Right kidney (tissue), 9 donors: ENCODE measurements at places on chromosomes 6 and 20.

DNA sequence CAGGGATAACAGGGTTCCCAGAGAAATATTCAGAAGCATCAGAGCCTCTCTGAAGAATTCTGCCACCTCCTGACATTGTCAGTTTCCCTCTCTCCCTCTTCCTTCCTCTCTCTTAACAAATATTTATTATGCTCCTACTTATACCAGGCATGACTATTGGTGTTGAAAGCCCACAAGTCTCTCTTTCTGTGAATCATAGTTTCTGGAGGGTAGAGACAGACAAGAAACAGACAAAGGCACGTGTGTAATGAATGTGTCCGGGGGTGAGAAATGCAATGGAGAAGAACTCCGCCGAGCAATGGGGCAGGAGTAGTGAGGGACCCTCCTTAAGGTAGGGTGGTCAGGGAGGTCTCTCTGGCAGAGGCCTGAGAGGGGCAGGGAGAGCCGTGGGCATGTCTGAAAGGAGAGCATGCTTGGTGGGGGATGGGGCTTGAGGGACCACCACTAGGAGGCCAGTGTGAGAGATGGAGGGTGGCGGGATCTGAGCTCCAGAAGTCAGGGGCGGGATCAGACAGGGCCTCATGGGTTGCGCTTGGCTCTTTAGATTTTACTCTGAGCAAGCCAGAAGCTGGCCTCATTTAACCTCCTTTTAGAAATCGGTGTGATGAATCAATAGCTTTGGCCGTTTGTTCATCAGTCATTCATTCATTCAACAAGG lies 57.3 kb downstream of the EYA2 start:
- DNase-seq, result no peak

DNA sequence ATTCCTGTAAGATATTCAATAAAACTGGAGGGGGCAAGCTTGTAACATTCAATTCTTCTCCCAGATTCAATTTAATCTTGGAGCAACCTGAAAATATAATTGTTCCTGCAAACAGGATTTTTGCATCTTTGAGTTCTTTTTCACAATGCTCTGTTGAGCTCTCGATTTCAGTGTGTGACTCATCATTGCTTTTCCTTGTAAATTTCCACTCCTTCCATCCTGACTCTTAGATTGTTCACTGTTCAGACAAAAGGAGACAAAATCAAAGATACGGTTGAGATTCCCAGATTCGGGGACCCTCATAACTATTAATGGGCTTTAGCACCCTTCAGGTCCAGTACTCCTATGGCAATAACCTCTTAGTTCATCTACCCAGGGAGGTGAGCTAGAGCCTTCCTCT lies 571.9 kb upstream of the CHD6 start:
- no peak for DNase-seq

- no peak for DNase-seq
These were observed 66.1 kb downstream of the SYNE1 start for GRCh38 chr6:152571089-152571488.

DNA sequence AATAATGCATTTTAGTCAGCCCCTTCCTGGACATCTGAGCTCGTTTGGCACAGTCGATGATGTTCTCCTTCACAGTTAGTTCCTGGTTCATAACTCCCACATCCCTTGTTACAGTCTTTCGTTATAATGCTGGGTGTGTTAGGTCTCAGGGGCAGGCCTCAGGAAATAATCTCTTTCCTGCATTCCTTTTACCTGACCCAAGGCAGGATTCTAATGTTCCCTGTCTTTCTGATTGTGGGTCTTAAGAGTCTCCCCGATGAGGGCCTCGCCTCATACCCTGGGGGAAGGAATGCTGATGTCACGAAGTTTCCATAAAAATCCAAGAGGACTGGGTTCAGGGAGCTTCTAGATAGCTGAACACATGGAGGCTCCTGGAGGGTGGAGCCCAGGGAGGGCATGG lies 104.0 kb upstream of the CARMIL1 start:
- DNase-seq, result no peak

GRCh38 chr20:49480236-49480635 lies 2.2 kb downstream of the KCNB1 start:
- DNase-seq, result no peak

DNA sequence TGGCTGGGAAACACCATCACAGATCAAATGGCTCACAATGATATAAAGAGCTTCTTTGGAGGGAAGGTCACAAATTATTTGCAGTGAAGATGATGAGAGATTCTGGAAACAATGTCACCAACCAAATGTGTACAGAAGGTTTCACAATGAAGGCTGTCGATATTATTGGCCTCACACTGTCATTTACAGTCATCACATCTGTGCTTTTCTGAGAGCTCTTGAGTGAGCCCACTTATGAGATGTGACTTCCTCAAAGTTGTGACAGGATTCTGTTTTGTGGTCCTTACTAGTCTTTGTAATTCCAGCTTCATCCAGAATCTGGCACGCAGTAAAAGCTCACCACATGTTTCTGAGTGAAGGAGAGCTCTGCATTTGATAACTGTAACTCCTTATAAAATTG lies 133.6 kb downstream of the LMBRD1 start:
- DNase-seq, result no peak

- DNase-seq, result no peak
These were observed 32.5 kb upstream of the MEI4 start for GRCh38 chr6:77620278-77620882.

- no peak for DNase-seq
These were observed 36.3 kb downstream of the RNF146 start for GRCh38 chr6:127302728-127303660.

DNA sequence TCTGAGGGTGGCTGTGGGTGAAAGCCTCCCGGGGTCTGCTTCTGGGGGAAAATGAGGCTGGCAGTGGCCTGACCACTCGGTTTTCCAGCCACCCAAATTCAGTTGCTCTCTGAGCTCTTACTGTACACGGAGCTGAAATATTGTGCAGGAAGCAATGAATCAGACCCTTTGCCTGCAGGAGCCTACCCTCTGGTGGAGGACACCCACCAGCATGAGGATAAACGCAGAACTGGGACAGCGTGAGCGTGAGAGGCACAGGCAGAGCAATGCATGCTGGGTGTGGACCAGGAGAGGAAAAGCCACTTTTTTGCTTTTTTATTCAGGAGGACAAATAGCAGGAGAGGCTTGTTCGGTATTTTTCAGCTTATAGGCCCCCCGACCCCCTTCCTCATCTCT lies 298.0 kb downstream of the QKI start:
- no peak for DNase-seq

GRCh38 chr6:91994787-91995186 lies 1407.9 kb upstream of the MAP3K7 start:
- DNase-seq, result no peak

DNA sequence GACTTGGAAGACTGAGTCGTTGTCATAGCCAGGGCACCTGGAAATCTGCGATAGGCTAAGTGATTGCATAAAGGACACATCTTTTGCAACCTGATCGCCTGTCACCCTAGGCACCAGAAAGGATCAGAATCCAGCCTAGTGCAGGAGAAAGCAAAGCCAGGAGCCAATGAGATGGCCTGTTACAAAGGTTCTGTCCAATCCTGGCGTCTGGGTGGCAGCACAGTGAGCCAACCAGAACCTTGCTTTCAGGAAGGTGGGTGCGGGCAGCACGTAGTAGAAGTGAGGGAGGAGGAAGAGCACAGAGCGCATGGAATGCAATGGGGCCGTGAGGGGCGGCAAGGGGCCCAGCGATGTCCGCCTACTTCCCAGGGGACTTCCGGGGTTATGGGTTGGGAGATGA lies 120.4 kb upstream of the GGTLC1 start:
- DNase-seq, result no peak

DNA sequence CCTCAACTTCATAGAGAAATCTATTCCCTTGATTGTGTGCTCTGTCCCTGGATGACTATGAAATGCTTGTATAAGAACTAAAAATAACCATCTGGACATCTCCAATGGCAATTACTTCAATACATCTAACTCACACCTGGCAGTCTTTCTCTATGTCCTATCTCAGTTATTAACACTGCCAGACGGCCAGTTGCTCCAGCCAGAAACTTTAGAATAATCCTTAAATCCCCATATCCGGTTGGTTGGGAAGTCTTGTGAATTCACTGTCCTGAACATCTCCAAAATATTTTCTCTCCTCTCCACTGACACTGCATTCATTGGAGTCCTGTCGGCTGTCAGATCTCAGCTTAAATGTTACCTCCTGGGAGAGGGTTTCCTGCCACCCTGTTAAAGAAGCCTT lies 12.2 kb upstream of the LAMA2 start:
- DNase-seq, result no peak

- DNase-seq, result no peak
These were observed 40.6 kb upstream of the SLCO4A1 start for GRCh38 chr20:62601714-62602113.

DNA sequence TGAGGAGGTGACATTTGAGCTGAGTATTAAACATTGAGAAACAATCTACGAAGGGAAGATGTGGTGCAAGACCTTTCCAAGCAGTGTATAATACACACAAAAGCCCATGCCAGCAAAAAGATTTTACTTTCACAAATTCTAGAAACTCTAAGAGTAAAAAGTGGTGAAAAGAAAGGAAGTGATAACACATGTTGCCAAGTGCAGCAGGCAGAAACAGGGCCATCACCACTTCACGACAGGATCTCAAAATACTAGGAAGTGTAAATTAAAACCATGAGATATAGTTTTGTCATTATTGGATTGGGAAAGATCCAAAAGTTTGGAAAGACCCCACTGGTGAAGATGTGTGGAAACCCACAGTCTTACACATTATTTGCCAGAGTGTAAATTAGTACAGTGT lies 1.7 kb upstream of the ENTPD6 start:
- no peak for DNase-seq

DNA sequence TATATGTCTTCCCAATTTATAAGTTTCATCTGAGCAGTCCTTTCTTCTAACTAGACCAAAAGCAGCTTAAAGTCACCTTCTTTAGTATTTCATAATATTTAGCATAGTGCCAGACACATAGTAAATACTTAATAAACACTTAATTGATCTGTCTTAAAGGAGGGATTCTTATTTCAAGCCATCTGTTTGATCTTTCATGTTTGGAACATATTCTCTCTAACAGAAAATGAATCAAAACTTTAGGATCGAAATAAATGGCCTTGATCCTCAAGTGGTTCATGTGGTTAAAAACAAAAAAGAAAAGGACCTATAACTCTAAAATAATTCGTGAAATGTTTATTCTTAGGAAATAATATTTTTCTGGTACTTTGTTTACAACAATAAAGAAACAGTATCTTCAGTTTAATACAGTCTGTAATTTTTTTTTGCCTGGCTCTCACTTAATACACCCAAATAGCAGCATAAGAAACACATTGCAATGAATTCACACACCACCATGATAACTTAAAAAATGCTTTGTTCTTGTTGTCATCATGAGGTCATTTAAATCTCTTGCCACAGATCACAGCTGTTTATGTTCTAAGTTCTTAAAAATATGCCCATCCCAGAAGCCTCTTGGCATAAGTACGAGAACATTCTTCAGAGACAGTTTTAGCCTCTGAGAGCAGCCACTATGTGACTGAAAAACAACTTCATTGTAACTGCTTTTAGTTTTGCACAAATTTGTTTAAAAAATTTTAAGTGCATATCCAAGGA lies 48.1 kb downstream of the ESF1 start:
- DNase-seq, result no peak

GRCh38 chr6:78538002-78538401 lies 329.3 kb upstream of the IRAK1BP1 start:
- DNase-seq, result no peak

- peak; percentile 18 for DNase-seq
These were observed 65.8 kb upstream of the STMND1 start for GRCh38 chr6:17036065-17036393.

DNA sequence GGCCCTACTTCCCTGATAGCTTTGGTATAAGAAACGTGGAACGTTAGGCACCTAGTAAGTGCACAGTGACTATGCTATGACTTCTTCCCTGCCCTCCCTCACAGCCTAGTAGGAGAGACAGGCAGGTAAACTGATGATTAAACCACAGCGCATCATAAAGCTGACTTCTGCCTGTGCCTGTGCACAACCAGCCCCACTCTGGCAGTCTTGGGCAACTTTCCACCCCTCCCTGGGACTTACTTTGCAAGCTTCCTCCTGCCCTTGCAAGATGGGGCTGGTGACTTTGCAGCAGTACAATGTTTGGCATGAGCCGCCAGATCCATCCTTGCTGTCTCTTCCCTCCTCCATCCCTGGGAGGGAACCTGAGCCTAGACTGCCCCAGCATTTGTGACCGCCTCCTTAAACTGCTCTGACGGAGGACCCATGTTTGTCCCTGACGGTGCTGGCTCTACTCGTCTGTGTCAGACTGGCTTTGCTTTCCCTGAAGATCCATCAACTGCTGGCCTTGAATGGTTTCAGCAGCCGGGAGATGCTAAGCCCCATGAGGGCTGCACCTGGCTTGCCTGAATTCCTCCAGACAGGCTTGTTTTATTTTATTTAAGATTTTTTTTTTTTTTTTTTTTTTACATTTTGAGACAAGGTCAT lies 36.1 kb downstream of the EFCAB8 start:
- DNase-seq, result no peak

GRCh38 chr6:167768471-167769215 lies 58.1 kb upstream of the AFDN start:
- no peak for DNase-seq

GRCh38 chr6:158914923-158915322 lies 85.1 kb downstream of the RSPH3 start:
- DNase-seq, result no peak

GRCh38 chr6:138618168-138618567 lies 118.9 kb upstream of the NHSL1 start:
- DNase-seq, result no peak

GRCh38 chr6:129793447-129793846 lies 67.7 kb downstream of the TMEM244 start:
- no peak for DNase-seq

- DNase-seq, result no peak
These were observed 140.9 kb downstream of the THBS2 start for GRCh38 chr6:169112483-169113320.

DNA sequence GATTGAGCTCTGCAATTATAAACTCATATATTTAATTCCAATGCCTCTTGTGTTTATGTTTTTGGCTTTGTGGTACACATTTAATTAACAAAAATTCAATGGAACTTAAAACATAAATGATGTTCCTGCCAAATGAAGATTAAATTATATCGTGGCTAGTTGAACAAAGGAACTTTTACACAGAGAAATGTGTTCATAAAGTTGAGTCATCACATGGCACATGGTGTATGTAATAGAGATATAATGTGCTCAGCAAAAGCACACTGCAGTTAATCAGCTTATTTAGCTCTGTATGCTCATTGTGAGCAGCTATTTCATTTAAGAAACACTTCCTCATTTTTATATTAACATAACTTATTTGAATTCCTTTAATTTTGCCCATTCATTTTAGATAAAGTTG lies 1295.6 kb upstream of the CITED2 start:
- DNase-seq, result no peak

- no peak for DNase-seq
These were observed 238.6 kb upstream of the PREP start for GRCh38 chr6:105641504-105641903.

GRCh38 chr6:15761045-15761502 lies 98.2 kb upstream of the DTNBP1 start:
- DNase-seq, result no peak

DNA sequence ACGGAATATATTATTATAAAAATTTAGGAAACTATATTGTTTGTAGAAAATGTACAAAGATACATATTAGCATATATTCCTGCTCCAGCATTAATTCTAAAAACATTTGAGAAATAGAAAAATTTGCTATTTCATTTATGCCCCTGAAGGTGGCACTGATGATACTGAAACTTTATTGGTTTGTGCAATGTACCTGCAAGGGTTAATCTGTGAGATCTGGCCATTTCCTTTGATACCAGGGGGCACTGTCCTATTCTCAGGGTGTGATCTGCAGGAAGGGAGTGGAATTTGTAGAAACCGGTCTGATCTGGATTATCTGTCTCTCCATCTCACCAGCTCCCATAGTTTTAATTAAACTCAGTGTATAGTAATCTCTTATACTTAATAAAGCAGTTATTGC lies 625.1 kb upstream of the IMPG1 start:
- no peak for DNase-seq

- DNase-seq, result no peak
These were observed 120.4 kb downstream of the RNGTT start for GRCh38 chr6:88843040-88843439.
